SK-N-DZ (cell line): ENCODE measurements at places on chromosomes 6 and 20.

- DNase-seq: peak; percentile 56
Measured at GRCh38 chr6:33761922-33762629, 15.4 kb upstream of the IP6K3 start.

DNA sequence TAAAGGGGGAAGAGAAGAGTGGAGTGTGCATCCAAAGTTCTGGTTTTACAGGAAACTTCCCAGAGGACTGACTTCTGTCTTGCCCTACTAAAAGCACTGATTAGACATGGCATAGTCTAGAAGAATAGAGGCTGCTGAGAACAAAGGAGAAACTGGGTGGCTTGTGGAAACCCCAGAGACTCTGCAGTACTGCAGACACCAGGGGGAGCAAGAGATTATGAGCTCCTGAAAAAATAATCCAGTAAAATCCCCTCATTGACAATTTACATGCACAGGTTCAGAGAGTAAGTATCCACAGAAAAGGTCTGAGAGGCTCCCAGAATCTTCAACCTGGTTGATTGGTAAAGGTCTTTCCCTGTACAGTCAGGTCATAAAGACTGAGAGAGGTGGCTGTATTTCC is 48.7 kb upstream of the CLVS2 start:
- DNase-seq: peak; percentile 22

DNA sequence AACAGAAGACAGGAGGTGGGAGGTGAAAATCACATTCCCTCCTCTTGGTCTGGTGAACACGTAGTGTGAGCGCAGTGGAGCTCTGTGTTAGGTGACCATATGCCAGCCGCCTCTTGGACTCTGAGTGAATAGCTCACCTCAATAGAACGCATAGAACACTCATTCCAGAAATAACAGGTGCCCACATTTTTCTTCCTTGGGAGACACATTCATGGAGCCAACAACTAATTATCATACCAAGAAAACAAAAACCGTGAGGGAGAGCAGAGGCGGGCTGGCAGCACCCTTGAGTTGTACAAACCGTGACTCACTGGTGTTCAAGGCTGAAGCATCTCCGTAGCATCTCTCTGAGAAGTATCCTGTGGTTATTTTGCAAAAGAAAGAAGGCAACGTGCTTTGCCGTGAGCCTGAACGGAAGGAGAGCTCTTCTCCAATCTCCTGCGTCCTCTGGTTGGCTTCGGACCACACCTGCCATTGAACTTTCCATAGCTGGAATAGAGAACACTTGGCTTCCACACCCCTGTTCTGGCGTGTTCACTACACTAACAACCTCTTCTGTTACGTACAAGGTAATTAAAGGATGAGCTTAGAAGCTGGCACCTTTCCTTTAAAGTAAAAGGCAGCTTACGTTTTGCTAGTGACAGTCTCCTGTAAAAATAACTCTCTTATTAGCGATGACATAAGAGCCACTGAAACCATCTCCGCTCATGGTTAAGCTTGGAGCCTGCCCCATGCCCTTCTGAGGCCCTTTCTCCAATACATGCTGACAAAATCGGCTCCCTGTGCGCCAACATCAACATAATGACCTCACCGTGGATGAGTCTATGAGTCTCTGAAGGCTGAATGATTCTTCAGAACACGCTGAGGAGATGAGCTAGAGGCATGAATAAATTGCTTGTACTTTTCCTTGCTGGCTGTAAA is 30.2 kb upstream of the SGK1 start:
- DNase-seq: no peak

- DNase-seq: no peak
Measured at GRCh38 chr6:125375821-125376220, 74.1 kb upstream of the HDDC2 start.

GRCh38 chr6:132289756-132290155 is 111.5 kb downstream of the MOXD1 start:
- DNase-seq: no peak

DNA sequence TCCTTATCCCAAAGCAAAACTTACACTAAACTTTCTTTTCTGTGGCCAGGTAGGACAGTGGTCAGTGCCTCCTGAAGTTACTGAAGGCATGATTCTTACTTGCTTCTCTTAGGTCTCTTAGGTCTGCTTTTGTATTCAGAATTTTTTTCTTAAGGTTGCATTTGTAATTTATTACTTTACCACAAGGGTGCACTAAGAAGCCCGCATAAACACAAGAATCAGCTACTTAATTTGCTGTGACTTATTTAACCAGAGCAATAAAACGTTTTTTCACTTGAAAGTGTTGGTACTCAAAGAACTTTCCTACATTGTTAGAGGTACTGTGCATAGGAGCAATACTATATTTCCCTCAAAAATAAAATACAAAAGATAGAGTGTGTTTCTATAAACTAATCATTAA is 75.4 kb upstream of the LAMA2 start:
- DNase-seq: peak; percentile 36

GRCh38 chr20:32362901-32363364 is 4.8 kb downstream of the ASXL1 start:
- no peak for DNase-seq

DNA sequence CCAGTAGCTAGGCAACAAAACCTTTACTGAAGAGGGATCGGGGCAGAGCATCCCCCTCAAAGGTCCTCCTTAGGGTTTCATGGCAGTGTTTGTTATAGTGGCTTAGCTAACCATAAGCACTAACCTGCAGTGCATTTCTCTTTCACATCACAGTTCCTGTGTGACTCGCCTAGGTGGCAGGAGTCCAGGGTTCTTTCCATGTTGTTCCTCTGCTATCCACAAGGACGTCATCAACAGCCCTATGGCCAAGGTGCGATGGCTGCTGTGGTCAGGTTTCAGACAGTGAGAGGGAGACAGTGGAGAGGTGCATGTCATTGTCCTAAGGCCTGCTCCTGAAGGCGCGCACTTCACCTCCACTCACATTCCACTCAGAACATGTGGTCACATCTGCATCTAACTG is 38.8 kb upstream of the FOXA2 start:
- DNase-seq: no peak

DNA sequence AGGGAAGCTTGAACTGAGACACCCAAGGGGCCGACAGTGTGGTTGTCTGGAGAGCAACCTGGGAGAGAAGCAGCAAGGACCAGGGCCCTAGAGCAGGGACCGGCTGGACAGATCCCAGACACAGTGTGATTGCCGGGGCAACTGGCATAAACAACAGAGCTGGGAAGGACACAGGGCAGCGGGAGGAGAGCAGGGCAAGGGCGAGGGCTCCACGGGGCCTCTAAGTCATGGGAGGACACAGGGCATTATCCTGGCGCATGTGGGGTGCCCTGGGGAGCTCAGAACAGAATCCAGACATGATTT is 31.1 kb upstream of the CCR6 start:
- DNase-seq: no peak

DNA sequence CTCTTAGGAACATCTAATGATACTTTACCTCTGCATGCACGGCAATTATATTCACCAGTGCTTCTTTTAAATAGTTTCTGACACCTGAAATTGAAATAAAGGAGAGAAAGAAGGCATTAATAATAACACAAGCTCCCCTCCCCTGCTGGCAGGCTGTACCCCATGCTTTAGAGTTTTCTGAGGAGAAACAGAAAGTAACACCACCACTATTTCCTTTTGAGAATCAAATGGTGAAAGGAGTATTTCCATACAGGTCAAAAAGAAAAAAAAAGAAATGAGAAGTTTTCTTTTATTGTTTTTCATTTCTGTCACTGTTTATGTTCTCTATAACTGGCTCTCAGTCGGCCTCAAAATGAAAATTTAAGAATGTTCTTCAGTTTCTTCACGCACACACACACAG is 108.1 kb downstream of the IRF4 start:
- no peak for DNase-seq

DNA sequence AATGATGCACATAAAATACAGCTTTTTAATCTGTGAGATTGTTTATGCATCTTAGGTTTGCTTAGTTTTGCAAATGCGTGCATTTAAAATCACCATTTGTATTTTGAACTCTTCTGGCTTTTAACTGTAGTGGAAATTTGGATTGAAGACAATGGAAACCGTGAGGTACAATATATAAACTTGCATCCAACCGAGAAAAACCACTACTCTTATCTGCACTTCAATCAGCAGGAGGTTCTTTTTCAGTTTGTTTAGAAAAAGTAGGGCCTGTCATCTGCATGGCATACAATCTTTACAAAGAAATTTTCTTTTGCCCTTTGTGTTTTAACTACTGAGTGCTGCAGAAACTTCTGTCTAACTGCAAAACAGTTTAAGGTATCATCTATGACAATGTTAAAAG is 132.8 kb downstream of the LAMA2 start:
- DNase-seq: no peak

DNA sequence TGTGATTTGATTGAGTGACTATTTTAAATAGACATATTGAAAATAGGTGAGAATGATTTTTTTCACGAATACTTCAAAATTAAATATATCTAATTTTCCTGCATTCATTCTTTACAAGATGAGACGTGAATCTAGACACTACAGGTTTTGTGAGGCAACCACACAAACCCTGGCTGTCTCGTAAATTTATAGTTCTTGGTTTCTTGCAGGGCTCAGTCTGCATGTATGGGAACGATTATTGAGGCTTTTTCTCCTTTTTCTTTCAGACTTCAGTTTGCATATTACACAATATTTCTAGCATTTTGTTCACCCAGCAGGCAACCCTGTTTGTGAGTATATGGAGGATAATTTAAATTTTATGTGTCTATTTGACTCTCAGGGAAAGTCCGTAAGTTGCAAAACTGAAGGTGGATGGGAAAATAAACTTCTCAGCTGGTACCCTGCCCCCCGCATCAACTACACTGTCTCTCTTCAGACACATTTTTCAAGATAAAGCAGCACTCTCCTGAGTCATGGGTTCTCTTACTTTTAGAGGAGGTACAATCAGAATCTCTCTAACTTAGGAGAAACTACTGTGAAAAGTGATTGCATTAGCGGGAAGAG is 1349.3 kb downstream of the GRIK2 start:
- DNase-seq: no peak

GRCh38 chr6:25306379-25306778 is 27.2 kb downstream of the CARMIL1 start:
- no peak for DNase-seq

GRCh38 chr6:16562498-16562897 is 198.8 kb downstream of the ATXN1 start:
- DNase-seq: no peak

- DNase-seq: no peak
Measured at GRCh38 chr20:31903627-31904386, 33.4 kb downstream of the TTLL9 start.

- no peak for DNase-seq
Measured at GRCh38 chr6:45784250-45784649, 231.4 kb downstream of the CLIC5 start.

DNA sequence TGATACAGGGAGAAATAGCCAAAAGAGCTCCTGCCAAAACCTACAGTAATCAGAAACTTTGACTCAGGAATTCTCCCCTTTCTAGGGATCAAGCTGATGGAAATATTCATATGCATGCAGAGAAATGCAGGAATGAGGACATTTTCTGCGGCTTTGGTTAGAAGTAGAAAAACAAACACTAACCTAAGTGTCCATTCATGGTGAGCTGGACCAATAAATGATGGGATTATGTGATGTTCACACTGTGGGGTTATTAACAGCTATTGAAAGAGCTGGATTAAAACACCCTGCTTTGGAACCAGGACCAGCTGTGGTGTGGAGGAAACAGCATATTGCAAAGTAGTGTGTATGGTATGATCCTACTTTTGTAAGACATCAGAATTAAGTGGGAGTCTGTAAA is 143.1 kb downstream of the SYCP2 start:
- DNase-seq: no peak

DNA sequence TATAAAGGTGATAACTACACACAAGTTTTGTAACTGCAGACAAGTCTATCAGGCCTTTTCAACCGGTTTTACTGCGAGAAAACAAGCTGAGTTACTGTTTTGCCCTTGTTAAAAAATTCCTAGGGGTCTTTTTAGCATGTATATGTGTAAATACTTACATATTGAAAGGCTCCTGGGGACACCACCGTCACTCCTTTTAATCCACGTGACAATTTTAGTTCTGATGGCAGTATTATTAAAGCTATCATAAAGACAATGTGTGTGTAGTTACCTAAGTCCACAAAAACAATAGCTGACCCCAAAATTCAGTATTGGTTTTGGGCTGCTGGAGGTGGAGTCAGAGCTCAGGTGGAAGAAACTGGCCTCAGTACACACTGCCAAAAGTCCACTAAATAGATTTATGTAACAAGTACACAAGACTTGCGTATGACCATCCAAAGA is 41.3 kb upstream of the HFE start:
- DNase-seq: no peak

DNA sequence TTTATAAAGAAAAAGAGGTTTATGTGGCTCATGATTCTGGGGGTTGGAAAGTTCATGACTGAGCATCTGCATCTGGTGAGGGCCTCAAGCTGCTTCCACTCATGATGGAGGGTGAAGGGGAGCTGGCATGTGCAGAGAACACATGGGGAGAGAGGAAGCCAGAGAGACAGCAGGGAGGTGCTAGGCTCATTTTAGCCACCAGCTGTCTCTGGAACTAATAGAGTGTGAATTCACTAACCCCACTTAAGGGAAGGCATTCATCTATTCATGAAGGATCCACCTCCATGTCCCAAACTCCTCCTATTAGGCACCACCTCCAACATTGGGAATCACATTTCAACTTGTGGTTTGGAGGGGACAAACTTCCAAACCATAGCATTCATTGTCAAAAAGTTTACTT is 137.3 kb upstream of the PMEPA1 start:
- DNase-seq: no peak

- no peak for DNase-seq
Measured at GRCh38 chr6:4661391-4661790, 114.8 kb upstream of the CDYL start.

DNA sequence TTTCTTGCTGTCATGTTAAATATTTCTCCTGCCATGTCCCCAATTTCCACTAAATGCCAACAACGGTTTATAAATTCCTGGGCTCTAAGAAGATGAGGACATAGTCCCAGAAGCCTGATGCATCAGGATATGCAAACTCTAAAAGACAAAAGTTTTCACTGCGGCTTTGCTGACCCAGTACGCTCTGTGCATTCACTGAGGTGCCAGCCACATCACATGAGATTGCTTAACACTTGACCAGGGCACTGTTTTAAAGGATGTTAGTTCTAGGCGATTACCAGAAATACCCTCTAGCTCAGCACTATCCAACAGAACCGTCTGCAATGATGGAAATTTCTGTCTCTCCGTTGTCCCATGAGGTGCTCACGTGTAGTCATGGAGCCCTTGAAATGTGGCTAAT is 19.9 kb upstream of the ADTRP start:
- DNase-seq: no peak

DNA sequence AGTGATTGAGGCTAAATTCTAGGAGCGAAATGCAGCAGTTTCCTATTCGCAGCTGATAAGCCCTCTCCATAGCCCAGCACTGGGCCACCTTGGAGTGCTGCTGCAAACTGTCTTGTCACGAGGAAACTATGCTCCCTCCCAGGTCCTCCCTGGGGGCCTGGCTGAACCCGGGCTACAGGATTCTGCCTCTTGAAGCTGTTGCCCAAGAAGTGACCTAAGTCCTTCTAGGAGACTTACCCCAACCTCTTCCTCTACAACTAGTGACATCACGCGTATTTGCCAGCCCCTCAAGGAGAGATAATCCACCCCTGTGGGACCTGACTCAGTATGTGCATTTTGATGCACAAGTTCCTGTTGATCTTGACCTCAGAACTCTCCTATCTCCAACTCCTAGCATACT is 26.5 kb upstream of the ZFAND3 start:
- DNase-seq: no peak

- DNase-seq: no peak
Measured at GRCh38 chr6:157962601-157963302, 18.9 kb upstream of the SYNJ2 start.
